ENCODE measurements at places on chromosomes 2 and 18.
A peak's percentile ranks its signal among the peaks of the same experiment; 100 is the strongest.

GRCh38 chr2:208708486-208708885 lies 301.9 kb downstream of the PTH2R start:
- no peak for DNase-seq

DNA sequence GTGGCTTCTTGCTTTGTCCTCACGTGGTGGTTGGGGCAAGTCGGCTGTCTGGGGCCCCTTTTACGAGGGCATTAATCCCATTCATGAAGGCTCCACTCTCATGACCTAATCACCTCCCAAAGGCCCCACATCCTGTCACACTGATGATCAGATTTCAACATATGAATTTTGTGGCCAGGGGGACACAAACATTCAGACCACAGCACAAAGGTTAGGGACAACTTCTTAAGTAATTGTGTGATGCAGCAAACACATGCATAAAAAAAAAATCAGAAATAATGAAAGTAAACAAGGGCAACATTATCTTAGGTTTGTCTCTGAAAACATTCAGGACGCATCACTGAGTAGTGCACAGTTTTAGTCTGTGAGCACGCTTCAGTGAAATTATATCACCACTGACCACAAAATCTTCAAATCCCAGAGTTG lies 54.2 kb upstream of the FRZB start:
- no peak for DNase-seq

DNA sequence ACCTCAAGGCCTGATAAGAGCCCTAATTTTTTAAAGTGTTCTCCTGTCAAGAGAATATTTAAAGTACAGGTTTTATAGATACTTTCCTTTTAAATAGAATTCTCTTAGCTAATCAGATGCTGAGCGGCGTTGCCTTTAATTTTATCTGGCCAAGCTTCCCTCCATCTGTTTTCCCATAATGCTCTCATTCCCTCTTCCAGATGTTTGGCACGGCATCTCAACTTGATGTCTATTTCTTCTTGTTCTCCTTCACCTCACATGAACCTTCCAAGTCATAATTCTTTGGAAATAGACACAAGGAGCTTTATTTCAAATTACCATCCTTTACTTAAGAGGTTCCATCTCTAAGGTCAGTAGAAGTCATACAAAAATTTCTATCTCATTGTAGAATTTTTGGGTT lies 76.1 kb upstream of the CPO start:
- no peak for DNase-seq

- no peak for DNase-seq
Measured at GRCh38 chr2:6973895-6974545, 56.8 kb downstream of the RNF144A start.

GRCh38 chr18:13610555-13611141 lies 115.7 kb downstream of the FAM210A start:
- no peak for DNase-seq

DNA sequence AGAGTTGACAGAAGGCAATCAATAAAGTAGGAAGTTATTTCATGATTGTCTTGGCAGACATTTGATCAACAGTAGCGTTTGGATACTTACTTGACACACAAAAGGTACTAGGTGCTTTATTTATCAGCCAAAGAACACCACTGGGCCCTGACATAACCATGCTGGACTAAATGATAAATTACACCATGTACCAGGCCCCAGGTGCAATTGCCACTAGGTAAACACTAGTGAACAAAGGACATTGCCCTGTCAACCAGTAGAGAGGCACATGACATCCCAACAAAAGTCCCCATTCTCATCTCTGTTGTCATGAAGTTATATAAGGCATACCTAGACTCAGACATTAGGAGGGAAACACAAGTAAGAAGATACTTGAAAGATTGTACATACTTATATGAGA lies 747.2 kb downstream of the SATB2 start:
- DNase-seq = no peak

DNA sequence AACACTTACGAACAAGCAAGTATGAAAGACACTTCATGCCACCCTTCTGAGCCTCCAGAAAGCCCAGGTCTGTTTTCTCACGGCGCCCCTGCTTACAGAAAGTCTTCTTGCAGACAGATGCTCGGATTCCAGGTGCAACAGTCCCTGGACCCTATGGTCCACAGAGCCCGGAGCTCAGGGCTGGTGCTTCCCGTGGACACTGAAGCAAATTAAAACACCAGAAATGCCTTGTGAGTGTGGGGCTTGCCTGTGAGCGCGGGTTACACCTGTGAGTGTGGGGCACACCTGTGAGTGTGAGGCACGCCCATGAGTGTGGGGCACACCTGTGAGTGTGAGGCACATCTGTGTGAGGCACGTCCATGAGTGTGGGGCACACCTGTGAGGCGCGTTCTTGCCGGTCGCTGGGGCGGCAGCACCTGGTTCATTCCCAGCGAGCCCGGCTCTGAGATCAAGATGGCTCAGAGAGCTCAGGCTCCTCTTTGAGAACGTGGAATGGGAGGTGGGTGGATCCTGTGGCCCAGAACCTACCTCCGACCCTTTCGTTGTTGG lies 205.2 kb upstream of the TPO start:
- no peak for DNase-seq

DNA sequence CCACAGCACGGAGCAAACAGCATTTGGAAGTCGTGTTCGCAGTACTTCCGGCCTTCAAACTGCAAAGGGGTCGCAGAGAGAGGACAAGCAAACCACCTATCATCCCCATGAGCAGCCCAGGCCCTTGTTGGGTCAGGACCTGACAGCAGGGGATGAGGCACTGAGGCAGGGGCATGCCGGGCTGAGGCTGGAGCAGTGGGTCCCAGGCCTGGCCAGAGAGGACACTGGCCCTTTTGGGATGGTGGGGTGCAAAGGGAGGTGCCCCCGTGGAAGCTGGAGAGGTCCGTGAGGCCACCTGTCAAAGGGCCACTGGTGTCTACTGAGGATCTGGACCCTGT lies 8.9 kb downstream of the GPR17 start:
- no peak for DNase-seq

DNA sequence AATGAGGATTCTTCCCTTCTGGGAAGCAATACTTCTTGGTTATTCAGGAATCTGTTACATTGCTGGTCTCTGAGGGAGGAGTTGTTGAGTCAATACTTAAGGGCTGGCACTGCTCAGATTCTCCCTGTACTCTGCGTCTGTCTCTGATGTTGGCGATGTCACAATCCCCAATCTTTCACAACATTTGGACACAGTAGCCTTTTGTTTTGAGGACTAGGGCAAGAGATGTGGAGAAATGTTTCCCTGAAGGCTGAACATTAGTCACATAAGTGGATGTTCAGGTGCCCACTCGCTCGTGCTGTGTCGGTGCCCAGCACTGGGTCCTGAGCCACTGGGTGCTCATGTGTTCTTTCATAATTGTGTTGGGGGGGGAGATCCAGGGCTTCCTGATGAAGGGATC lies 55.0 kb downstream of the MAPK4 start:
- no peak for DNase-seq

- DNase-seq = peak; percentile 73
Measured at GRCh38 chr18:49898421-49898820, 85.1 kb upstream of the ACAA2 start.

DNA sequence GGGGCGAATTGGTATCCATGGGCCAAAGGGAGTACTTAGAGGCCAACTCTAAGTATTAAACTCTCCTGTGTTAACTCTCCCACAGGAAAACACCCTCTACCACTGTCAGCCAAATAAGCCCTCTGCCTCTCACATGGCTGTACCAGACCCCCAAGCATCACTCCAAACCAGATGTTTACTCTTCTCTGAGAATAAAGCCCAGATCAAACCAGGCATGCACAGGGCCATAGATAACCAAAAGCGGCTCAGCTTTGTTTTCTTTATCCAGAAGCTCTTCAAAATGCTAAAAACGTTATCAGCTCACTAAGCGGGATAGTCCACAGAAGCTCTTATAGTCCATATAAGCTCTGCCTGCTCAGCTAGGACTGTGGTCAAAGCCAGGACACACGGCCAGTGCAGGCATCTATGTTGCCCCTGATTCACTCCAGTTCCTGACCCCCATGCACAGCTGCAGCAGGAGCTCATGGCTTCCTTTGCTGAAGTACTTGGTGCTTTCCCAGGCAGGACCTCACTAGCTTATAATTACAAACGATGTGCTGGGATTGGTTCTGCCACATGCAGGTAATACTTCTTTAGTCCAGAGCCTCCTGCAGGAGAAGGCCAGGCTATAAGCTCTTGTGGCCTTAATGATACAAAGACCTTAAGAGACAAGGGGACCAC lies 21.0 kb upstream of the SEMA4C start:
- DNase-seq = peak; percentile 10

DNA sequence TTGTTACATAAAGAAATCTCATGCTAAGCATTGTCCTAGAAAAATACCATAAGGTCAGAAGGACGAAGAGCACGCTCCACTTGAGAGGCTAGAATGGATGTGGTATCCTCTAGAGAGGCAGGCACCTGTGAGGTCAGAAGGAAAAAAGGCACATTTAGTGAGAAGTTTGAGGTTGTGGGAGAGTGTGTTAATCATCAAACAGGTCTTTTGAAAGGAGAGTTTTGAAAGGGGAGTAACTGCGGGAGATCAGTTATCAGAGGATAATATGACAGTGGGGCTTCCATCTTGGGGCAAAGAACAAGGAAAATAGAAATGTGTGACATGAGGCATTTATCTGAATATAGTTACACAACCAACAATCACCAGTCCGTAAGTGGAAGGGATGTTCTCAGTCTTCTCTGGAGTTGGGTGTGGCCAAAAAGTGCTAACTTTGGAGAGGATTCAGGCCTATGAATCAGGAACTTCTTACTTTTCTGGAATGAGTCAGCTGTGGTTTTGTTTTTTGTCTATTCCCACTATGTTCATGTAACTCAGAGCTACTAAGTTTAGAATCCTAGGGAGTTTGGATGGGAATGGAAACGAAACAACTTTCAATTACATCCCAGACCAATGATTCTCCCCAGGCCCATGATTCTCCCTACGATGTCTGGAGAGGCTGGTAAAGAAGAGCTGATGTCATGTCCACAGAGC lies 451.4 kb upstream of the ST6GAL2 start:
- peak; percentile 36 for DNase-seq

GRCh38 chr2:74250189-74250631 lies 51.8 kb downstream of the MTHFD2 start:
- peak; percentile 51 for DNase-seq

DNA sequence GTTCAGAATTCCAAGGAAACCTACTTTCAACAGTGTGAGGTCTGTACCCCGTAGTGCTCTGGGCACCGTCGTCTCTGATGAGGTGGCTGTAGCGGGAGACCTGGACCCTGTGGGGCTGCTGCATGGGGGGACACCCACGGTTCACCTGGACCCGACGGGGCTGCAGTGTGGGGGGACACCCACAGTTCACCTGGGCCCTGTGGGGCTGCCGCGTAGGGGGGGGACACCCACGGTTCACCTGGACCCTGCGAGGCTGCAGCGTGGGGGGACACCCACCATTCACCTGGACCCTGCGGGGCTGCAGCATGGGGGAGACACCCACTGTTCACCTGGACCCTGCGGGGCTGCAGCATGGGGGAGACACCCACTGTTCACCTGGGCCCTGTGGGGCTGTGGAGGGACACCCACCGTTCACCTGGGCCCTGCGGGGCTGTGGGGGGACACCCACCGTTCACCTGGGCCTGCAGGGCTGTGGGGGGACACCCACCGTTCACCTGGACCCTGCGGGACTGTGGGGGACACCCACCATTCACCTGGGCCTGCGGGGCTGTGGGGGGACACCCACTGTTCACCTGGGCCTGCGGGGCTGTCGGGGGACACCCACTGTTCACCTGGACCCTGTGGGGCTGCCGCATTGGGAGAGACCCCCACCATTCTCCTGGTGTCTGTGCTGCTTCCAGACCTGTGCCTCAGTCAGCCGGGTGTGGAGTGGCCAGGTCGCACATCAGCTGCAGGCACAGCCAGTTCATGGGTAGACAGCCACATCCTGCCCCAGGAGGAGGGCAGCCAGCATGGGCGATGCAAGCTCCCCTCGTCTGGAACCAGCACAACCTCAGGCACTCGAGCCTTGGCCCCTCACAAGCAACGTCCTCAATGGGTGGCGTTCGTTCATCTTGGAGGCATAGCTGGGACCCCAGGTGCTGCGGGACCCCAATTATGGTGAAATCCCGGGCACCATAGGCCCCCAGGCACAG lies 114.5 kb downstream of the TMEM18 start:
- DNase-seq = no peak

GRCh38 chr2:71498261-71498701 lies 44.9 kb downstream of the DYSF start:
- peak; percentile 94 for DNase-seq

Data from EH (cell line).